Body of pancreas (tissue), 4 donors: ENCODE measurements at places on chromosomes 11 and 22. TPM values are rescaled to one million over a fixed set of nuclear protein-coding genes. Genes with fewer than 3 reads are reported as not detected.

GRCh38 chr11:8532475-8532874, 61.6 kb downstream of the STK33 start:
- no peaks in the 10 kb centered on the region for H3K4me1 ChIP-seq
- H3K4me3 ChIP-seq, result no peak overlapping the region
- no peak overlapping the region for H3K27ac ChIP-seq
- H3K36me3 ChIP-seq, result no peaks in the 10 kb centered on the region
- no peak for DNase-seq

- peaks cover 8% of the 10 kb centered on the region for H3K36me3 ChIP-seq
Measured at GRCh38 chr11:46696212-46696558, 4.2 kb downstream of the ARHGAP1 start.

DNA sequence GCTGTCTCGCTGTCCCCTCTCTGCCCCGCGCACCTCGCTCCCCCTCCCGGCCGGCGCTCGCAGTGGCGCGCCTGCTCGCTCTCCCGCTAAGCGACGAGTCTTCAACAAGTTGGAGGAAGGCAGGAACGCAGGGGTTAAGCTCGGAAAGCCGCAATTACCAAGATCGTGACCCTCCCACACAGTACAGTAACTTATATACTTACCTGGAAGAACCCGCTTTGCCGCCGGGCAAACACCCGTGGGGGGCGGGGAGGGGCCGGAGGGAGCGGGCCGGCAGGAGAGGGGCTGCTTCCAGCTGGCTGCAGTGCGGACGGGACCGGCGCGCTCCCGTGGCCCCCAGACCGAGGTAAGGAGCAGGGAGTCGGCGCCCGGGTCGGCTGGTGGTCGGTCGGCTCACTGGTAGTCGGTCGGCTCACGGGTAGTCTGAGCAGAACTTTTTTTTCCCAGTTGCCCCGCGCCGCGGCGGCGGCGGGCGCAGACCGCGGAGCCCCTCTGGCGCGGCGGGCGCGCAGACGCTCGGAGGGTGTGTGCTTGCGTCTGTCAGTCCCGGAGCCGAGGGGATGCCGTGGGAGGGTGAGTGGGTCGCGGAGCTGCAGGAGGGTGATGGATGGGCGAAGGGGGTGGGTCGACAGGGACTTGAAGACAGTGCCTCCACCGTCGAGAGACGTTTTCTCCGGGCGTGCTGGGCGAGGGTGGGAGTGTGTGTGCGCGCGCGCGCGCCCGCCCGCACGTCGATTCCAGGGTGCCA, 101.2 kb upstream of the HSD17B12 start:
- no peak overlapping the region for H3K27ac ChIP-seq
- H3K4me3 ChIP-seq, result peak overlapping the region; percentile 53
- peaks cover 57% of the 10 kb centered on the region for H3K4me1 ChIP-seq

GRCh38 chr11:117723277-117724024, 73.6 kb downstream of the DSCAML1 start:
- no peaks in the 10 kb centered on the region for H3K27me3 ChIP-seq
- H3K4me3 ChIP-seq, result no peak overlapping the region
- H3K27ac ChIP-seq, result no peak overlapping the region
- H3K36me3 ChIP-seq, result no peaks in the 10 kb centered on the region
- no peaks in the 10 kb centered on the region for H3K4me1 ChIP-seq
- DNase-seq, result no peak

DNA sequence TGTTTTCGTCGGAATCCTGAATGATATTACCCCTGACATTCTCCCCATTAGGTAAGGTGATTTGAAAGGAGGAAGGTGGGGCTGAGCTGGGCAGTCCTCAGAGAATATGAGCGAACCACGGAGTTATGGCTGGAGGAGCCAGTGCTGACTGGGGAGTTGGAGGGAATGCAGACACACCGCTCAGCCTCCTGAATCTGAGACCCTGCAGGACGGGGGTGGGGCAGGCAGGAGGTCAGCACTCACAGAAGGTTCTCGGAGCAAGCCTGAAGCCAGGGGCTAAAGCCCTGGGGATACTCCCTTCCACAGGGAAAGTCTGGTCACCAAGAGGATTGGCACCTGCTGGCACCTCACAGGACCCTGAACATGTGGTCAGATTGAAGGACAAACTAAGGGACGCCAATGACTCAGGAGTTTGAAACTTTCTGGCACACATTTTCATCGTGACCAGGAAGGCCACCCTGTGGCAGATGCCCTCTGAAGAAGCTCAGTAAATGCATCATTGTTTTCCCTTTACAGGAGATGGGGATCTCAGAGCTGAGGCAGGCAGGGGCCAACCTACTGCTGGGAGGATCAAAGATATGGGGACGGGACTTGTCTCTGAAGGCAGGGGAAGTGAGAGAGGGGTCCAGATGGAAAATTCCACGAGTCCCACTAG, 26.9 kb upstream of the FCHSD2 start:
- H3K36me3 ChIP-seq, result no peaks in the 10 kb centered on the region
- H3K4me3 ChIP-seq, result no peak overlapping the region
- H3K27ac ChIP-seq, result no peak overlapping the region

Gene OR4A16
- total RNA-seq, result not detected

Gene BTG4
- total RNA-seq, result not detected

Gene KDM2A
- total RNA-seq, result 29.0 TPM

Gene FTH1
- 1,363 TPM for total RNA-seq
